ENCODE measurements at places on chromosomes 5 and 9.

DNA sequence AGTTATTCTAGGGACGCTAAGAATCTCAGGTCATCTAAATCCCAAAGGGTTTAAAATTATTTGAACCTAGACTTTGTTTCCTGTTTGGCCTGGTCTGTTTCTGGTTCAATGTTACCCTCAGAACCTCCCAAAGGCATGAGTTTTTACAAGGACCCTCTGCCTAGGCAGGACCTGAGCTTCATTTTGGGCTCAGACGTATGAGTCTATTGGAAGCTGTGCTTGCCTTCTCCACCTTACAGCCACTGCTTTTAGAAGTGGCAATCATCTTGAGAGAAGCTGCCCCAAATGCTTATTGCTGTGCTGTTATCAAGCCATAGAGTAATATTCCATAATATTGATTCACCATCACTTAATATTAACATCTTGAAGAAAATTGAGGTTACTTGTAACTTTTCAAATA, 510.4 kb downstream of the TLE4 start:
- no peak for DNase-seq

DNA sequence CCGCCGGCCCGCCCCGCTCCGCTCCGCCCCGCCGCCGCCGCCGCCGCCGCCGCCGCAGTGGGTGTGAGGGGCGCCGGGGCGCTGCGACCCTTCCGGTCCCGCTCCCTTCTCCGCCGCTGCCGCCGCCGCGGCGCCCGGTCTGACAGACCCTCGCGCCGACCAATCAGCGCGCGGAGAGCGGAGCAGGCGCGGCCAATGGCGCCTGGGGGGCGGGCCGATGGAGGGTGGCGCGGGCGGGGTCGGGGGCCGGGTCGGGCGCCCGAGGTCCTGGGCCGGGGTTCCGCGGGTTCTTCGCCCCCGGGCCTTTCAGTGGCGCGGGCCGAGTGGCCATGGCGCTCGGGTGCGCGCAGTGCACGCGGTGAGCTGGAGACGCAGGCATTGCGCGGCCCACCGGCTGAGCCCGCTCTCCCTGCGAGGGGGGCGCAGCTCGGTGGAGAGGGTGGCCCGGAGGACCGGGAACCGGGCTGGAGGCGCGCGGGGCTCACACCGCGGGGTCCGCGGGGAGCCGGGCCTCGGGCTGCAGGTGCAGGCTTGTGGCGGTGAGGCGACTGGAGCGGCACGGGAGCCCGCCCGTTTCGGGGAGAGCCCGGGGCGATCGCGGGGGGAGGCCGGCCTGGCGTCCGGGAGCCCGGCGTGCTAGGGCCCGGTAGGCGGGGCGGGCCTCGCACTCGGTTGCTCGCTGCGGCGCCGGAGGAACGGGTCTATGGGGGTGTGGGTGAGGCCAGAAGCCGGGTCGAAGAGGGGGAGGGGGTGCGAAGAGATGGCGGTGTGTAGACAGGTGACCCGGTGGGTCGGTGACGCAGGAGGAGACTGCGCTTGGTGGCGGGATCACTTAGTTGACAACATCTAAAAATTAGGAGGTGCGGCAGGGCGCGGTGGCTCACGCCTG, at the start of gene MAPK9:
Gene MAPK9 (minus strand): TSS at position 141 of the 889 bp plus-strand sequence. CDS start 11,522 bp downstream, outside the sequence.
- peak; percentile 95 for DNase-seq

- DNase-seq = no peak
Measured at GRCh38 chr5:154771383-154771901, 16.3 kb downstream of the LARP1 start.

DNA sequence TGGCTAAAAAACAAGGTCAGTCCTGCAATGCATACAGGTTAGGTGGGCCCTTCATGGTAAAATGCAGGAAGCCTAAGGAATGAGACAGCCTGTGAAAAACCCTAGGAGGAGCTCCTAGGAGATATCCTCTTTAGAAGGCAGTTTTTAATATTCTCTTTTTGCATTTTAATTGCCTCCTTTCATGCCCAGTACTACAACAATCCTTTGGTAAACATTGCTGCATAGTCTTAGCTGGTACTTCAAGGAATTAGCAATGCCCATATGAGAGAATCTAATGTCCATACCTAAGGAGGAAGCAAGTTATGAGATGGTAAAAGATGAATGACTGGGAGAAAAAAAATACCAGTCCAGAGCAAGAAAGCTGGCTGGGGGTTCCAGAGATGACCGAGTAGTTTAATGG, 61.0 kb downstream of the NREP start:
- no peak for DNase-seq

GRCh38 chr9:71025728-71026127, 95.7 kb downstream of the TRPM3 start:
- no peak for DNase-seq

Data from frontal cortex (tissue), 4 donors.